ENCODE measurements at places on chromosomes 12 and 14. TPM values are rescaled to one million over a fixed set of nuclear protein-coding genes. Genes with fewer than 3 reads are reported as not detected.

The TAPBPL gene
- polyA plus RNA-seq = 38.5 TPM

The HOXC4 gene
- 14.0 TPM for polyA plus RNA-seq

The LHX5 gene
- not detected for polyA plus RNA-seq

The HOXC11 gene
- polyA plus RNA-seq = 0.18 TPM

The IKZF4 gene
- polyA plus RNA-seq = 13.5 TPM

The CCDC60 gene
- polyA plus RNA-seq = 0.01 TPM

The ADAM20 gene
- polyA plus RNA-seq = 0.06 TPM

Measured in large intestine (tissue), 12 donors.